NAMALWA (cell line): ENCODE measurements at places on chromosomes 2 and 18.
A peak's percentile ranks its signal among the peaks of the same experiment; 100 is the strongest.

DNA sequence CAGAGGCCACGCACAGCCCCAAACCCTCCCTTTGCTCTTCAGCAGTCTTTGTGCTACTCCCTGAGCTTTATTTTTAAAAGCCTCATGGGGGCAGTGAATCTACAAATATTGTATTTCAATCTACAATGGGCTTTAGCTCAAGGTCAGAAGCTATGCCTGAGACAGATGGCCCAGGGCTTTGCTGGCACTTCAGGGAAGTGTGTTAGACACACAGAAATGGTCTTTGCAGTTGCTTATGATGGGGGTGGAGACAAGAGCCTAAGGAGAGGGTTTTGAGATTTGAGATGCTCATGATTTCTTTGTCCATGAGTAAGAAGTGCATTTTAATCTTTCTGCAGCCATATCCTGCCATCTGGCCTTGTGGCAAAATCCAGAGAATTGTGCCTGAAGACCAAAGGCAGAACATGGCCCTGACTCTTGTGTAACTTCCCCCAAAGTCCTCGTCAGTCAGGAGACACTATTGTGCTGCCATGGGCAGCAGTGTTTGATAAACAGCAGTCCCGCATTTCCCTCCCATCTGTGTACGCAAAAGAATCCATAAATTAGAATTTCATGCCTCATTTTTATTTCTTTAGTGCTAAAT, 92.6 kb downstream of the VAPA start:
- DNase-seq, result peak; percentile 26

DNA sequence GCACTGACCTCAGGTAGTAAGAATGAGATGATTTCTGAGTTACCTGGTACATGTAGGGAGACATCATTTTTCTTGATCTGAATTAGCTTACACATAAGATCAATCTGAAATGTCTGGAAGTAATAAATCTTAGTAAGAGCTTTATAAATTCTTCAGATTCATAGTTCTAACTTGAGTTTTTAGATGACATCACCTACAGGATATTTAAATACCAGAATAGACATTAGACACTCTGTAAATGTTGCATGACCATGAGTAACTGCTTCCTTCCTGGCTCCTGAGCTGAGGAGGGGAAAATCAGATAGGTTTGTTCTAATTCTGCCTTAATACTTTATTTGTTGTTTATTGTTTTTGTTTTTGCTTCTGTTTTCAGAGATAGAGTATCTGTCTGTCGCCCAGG, 181.8 kb downstream of the PHLPP1 start:
- DNase-seq, result no peak

DNA sequence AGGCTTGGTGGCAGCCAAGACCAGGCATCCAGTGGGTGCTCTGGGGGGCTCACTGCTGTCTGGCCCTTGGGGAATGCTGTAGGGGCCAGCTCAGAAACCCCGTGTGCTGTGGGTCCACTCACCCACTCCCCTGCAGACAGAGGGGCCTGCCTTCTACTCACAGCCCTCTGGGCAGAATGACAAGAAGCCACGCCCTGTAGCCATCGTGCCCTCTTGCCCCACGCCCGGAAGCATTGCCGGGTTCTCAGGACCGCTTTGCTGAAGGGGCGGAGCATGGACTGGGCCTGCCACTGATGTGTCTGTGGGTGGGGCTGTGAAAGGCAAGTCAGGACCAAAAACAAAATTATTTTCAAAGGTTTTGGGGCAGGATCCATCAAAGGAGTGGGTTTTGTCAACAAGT, 27.8 kb downstream of the GLI2 start:
- DNase-seq, result no peak

DNA sequence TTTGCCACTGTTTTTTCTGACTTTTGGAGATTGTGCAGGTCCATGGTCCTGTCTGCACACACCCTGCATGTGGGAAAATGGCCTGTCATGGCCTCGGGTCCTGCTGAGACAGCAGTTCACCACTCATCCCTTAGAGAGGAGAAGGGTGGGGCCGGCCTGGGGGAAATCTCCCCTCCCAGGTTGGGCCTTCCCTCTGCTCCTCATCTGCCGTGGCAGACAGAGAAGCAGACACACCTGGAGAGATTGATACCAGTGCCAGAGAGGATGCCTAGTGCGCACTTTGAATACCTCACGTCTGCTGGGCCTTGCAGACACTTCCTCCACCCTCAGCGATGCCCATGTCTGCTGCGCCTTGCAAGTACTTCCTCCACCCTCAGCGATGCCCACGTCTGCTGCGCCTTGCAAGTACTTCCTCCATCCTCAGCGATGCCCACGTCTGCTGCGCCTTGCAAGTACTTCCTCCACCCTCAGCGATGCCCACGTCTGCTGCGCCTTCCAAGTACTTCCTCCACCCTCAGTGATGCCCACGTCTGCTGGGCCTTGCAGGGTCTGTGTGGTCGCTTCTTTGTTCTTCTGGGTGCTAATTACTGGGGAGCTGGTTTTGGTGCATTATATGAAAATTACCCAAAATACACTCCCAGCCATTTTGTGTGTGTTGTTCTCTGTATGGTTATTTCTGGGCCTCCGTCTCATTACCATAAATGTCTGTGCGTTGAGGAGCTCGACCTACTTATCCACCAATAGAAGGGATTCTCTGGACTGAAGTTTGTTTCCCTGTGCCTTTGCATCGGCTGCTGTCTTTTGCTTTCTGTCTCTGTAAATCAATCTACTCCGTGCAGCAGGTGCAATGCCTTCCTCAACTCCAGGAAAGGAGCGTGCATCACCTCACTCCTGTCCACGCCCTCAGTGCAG, 186.9 kb upstream of the PXDN start:
- no peak for DNase-seq

DNA sequence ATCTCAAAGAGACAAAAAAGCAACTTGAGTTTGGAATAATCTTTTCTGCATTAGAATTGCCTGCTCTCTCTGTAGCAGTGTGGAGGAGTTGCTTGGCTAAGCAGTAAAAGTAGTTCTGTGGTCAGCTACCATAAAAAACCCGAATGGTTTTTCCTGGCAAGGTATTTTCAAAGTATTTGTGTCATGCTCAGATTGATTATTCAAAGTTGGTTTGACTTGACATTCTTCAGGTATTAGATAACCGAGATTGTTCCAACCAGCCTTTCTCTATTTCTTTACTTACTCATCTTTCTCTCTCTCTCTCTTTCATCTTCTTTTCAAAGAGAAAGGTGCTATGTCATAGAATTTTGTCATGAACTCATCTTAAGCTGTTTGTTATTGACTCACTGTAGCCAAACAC, 404.9 kb downstream of the CPS1 start:
- DNase-seq, result no peak

- DNase-seq, result no peak
Measured at GRCh38 chr2:128319631-128320191, 1.0 kb upstream of the HS6ST1 start.

DNA sequence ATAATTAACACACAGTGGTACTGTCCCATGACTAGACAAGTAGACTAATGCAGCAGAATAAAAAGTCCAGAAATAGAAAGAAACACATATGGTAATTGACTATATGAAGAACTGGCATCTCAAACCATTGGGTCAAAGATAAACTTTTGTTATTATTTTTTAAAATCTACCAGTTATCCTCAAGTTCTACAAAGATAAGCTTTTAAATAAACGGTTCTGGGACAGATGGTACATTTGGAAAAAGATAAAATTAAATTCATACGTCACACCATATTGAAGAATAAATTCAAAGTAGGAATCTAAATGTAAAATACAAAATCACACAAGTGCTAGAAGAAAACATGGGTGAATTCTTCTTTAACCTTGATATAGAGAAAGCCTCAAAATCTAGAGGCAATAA, 37.6 kb upstream of the PLEKHM3 start:
- DNase-seq, result no peak

DNA sequence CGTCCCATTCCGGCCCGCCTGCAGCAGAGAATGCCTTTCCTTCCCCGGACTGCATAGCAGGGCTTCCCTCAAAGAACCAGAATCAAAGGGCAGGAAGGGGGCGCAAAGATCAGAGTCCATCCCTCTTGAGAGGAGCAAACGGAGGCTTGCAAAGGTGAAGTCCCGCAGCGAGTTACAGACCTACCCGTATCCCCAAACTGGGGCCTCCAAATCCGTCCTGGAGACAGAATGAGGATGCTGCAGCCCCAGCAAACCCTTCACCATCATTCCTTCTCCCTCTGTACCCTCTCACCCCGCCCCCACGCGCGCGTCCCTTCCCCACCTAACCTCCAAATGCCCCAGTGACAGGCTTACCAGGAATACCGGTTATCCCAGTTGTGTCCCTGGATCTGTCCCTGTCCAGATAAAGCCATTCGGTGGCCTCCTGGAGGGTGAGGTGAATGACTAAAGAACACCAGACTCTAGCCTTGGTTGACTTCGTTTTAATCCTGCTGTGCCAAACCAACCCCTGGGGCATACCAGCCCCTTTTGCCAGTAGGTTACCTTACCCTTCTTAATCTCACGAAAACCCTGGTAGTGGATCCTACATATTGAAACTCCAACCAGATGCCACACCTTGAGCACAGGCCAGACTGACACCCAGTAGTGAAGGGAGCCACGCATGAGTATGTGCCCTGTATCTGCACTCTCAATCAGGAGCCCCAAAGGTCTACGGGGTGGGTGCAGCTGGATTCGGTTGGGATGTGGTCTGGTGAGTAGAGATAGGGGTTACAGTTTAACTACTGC, 961 bp upstream of the SLC40A1 start:
- DNase-seq, result no peak

DNA sequence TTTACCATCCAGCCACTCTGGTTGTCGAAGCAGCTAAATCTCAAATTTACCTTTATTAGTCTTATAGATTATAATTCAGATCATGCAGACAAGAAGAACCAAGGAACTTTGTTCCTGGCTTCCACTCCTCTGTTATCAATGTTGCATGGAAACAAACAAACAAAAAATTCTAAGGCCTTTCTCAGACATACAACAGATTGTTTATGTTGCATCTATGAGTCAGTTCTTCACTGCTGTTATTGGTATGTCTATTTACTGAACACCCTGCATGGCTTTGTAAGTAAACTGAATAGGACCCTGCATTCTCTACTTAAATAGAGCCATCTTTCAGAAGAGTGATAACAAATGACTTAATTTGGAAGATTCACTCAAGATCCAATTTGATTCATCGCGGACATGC, 1.6 kb upstream of the ANKRD44 start:
- DNase-seq, result no peak

- DNase-seq, result peak; percentile 61
Measured at GRCh38 chr2:173076581-173077345, 1.1 kb downstream of the MAP3K20 start.

DNA sequence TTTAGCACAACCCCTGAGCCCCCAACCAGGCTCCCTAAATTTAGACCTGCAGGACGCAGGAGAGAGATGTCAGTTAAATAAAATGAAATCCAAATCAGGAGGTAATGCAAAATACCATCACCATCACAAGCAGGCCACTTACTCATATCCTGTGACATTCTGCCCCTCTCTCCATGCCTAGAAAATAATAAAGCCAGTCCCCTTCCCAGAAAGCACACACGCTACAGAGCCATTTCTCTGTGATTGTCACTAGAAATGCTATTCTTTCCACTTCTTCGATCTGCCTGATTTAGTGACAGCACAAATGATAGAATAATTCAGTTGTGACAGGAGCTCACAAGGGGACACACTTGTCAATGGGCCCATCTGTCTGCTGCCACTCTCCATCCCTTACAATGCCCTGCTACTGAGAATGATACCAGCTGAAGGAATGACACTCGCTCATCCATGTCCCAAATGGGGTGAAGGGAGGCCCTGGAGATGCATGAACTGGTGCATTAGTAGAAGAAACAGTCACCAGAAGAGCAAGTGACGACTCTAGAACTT, 272.1 kb downstream of the SP3 start:
- DNase-seq, result no peak

DNA sequence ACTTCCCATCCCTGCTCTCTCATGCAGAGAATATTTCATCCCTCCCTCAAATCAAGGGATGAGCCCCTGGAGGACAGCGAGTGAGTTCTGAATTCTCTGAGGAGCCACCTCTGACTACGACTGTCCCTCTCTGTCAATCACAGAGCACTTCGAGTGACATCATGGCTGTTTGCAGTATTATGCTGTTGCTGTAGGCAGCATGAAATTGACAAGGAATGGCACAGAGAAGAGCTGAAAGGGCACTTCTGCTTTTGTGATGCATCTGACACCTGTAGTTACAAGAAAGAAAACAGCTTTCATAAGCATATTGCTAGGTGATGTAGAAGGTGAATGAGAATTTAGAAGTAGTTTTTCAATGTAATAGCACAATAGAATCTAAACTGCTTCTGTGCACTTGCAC, 166.9 kb downstream of the ARHGAP15 start:
- peak; percentile 39 for DNase-seq

DNA sequence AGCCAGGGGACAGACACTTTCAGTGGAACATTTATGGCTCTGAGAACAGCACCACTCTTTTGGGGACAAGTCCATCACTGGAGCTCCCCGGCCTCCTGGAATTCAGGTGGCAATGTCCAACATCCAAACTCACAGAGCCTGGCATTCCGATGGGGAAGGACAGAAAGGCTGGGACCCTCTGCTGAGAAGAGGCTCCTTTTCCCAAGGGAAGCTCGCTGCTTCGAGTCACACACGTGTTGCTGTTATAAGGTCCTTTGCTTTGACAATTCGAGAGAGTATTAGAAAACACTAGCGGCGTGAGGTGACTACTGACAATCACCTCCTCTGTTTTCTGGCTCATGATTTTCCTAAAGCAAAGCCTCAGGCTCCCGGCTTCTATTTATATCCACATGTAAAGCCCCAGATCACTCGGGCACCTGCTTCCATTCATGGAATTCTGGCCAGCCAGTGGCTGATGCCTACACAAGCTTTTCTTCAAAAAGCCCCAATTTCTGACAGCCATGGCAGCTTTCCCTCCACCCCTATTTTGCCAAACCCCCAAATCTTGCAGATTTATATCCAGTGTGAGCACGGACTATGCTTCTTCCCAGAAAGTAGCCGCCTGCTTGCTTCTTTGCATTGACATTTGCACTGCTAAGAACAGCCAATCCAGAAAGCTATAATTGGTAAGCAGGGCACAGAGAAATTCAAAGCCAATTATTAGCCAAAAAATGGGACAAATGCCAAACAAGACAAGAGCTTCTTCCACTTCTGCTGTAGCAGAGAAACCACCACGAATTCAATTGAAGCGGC, 67.3 kb downstream of the NDUFA10 start:
- DNase-seq, result no peak

DNA sequence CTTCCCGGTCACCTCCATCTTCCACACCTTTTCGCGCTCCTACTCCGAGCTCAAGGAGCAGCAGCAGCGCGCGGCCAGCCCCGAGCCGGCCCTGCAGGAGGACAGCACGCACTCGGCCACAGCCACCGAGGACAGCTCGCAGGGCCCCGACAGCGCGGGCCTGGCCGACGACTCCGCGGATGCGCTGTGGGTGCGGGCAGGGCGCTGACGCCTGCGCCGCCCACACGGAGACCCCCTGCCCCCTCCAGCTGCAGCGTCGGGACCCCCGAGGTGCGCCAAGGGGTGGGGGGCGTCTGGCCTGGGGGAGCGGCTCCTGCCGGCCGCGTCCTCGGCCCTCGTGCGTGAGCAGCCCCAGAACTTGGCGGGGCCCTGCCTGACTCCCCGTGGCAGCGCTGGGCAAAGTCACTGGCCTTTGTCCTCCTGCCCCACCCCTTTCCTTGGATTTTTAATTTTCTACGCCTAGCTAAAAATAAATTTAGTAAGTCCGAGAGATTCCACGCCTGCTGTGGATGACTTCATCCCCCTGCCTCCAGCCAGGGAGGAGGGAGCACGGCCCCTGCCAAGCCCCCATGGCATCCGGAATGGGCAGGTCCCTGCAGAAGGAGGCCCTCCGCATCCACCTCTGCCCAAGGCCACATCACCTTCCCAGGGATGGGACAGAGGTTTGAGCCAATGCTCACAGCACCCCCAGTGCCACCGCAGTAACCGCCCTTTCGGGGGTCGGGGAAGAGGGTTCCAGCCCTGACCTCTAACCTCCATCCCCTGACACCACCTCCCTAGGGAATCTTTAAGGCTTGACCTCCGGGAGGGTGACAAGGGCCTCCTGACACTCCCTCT, 51.6 kb downstream of the SLC66A2 start:
- no peak for DNase-seq
